ENCODE measurements at places on chromosomes 3 and 15.
A peak's percentile ranks its signal among the peaks of the same experiment; 100 is the strongest.

- no peak for DNase-seq
Measured at GRCh38 chr3:142961539-142961938, 1.9 kb downstream of the PAQR9 start.

DNA sequence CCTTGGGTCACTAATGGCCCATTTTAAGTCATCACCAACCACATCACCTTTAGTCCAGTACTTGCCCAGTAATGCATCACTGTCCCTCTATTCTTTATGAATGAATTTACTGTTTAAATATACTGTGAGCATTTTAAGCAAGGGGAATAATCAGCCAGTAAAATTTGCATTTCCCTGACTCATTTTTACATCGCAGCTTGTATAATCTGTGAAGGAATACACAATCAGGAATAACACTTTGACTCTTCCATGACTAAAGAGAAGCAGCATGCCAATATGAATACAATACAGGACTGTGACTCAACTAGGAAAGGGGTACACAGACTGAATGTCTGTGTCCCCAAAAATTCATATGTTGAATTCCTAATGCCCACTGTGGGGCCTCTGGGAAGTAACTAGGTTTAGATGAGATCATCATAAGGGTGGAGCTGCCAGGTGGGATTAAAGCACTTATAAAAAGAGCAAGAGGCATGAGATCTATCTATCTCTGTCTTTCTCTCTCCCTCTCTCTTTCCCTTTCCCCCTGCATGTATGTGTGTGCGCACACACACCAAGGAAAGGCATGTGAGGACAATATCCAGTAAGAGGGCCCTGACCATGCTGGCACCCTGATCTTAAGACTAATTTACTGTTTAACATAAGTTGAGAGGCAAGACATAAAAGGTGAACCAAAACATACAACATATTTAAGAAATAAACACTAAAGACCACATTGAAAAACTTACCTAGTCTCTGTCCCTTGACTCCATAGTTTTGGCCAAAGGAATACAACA is 12.1 kb downstream of the B4GALT4 start:
- no peak for DNase-seq

GRCh38 chr3:14305324-14305723 is 97.1 kb upstream of the SLC6A6 start:
- no peak for DNase-seq

GRCh38 chr3:125212509-125213363 is at the start of gene SLC12A8:
TSS of gene SLC12A8 (minus strand) at chr3:125212748. CDS start at chr3:125211349, 1,399 bp downstream.
- no peak for DNase-seq

DNA sequence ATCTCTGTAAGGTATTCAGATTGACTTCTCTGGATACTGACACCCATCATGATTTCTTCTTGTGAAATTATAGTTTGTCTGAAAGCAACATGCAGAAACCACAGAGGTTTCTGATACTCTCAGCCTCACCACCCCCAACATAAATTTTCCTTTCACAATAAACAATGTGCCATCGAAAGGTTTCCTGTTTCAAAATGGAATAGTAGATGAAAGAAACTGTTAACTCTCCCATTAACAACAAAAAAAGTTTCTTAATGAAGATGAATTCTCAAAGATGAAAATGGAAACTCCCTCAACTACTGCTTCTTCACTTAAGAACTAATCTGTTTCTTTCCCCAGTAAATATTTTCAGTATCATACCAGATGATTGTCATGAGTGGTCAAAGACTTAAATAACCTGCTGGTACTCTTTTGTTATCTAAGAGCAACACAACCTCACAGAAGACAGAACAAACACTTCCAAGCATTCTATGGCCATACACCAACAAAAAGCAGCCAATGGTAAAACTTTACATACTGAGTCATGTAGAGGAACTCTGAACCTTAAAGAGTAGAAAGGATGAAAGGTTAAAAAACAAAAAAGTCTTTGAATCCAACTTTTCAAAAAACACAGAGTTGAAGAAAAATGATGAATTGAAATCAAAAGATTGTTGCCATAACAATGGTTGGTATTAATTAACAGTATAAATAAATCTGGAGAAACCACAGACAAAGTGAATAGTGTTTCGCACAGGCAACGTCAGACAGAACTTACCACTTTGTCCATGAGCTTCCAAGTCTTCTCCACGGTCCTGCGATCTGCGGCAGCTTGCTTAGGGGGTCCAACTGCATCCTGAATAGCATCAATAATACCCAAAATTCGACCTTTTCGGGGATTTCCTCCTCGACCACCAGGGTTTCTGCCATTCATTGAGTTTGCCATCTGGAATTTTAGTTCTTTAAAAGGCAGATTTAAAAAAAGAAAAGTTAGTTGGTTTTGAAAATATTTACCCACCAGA is 1.9 kb downstream of the CBLB start:
- DNase-seq, result peak; percentile 26

GRCh38 chr3:170089862-170090600 is 52.2 kb downstream of the GPR160 start:
- DNase-seq, result no peak

DNA sequence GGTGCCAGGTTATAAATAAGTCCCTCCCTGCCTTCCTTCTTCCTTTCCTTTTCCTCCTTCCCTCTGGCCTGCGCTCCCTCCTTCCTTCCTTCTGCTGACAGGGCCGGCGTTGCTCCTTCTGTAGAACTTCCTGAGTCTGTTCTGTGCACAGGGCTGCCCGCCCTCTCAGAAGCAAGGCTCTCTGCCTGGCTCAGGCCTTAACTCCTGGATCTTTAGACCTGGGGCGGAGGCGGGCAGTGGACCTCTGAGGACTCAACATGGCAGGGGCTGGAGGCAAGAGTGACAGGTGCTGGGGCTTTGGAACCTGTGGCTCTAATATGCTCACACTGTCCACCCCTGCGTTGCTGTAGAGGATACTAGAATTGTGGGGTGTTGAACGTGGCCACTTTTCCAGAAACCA is 86.4 kb upstream of the SEC13 start:
- DNase-seq, result no peak

DNA sequence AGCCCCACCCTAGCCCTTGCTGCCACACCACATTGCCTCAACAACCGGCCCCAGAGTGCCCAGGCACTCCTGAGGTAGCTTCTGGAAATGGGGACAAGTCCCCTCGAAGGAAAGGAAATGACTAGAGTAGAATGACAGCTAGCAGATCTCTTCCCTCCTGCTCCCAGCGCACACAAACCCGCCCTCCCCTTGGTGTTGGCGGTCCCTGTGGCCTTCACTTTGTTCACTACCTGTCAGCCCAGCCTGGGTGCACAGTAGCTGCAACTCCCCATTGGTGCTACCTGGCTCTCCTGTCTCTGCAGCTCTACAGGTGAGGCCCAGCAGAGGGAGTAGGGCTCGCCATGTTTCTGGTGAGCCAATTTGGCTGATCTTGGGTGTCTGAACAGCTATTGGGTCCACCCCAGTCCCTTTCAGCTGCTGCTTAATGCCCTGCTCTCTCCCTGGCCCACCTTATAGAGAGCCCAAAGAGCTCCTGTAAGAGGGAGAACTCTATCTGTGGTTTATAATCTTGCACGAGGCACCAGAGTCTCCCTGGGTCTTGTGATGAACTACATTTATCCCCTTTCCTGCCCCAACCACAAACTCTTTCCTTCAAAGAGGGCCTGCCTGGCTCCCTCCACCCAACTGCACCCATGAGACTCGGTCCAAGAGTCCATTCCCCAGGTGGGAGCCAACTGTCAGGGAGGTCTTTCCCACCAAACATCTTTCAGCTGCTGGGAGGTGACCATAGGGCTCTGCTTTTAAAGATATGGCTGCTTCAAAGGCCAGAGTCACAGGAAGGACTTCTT is 39.1 kb downstream of the MESD start:
- DNase-seq, result no peak

- DNase-seq, result no peak
Measured at GRCh38 chr3:27454914-27455313, 29.3 kb downstream of the SLC4A7 start.

DNA sequence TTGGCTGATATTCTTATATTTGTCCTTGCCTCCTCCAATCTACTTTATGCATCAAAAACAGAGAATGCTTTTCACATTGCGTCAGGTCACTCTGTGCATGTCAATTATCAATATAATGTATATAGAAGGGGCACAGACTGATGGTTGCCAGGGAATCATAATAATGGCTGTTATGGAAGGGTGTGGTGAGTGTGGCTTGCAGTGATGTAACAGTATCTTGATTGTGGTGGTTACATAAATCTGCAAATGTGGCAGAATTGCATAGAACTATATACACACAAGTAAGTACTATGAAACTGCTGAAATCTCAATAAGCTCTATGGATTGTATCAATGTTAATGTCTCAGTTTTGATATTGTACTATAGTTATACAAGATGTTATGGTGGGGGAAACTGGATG is 228.6 kb downstream of the TJP1 start:
- no peak for DNase-seq

DNA sequence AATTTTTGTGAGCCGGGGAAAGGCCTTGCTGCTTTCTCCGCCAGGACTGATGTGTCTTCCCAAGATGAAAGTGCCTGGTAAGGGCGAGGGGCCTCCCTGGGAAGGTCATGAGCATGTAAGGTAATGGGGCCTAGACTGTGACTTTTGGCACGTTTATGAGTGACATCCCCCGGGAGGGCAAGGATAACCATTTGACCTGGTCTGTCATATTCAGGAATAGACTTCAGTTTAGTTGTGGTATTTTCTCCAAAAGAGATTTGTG is 631 bp upstream of the CNBP start:
- no peak for DNase-seq

DNA sequence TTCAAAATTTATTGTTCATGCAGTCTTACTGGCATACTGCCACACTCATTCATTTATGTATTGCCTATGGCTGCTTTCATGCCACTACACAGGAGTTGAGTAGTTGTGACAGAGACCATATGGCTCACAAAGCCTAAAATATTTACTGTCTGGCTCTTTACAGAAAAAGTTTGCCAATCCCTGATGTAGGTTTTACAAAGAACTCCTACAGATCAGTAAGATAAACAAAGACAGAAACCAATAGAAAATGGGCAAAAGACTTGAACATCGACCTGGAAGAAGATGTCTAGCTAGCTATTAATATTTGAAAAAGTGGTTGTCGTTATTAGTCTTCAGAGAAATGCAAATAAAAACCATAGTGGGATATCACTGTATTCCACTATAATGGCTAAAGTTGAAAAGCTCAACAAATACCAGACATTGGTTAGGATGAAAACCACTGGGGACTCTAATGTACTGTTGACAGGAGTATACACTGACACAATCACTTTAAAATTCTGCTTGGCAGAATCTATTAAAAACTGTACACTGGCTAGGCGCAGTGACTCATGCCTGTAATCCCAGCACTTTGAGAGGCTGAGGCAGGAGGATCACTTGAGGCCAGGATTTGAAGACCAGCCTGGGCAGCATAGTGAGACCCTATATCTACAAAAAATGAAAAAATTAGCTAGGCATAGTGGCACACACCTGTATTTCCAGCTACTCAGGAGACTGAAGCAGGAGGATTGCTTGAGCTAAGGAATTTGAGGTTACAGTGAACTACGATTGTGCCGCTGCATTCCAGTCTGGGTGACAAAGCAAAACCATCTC is 87.7 kb downstream of the NEO1 start:
- no peak for DNase-seq

- DNase-seq, result no peak
Measured at GRCh38 chr3:126537116-126537729, 13.3 kb downstream of the CHST13 start.

DNA sequence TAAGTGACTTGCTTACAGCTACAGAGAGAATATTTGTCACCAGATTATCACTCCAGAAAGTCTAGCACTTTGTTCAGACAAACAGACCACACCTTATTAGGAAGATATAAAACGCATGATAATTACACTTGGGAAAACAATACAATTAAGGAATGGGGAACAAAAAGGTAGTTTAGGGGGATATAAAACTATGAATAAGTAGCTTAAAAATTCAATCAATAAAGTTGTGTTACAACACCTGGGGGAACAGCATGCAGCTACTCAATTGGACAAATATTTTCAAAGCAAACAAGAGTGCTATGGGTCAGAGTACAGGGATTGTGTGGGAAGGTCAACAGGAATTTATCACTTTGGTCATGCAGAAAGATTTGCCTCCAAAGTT is 15.1 kb downstream of the CLDN1 start:
- DNase-seq, result no peak

GRCh38 chr15:78454992-78455391 is 17.0 kb downstream of the IREB2 start:
- no peak for DNase-seq

- peak; percentile 5 for DNase-seq
Measured at GRCh38 chr3:192861972-192862371, 55.7 kb downstream of the MB21D2 start.

DNA sequence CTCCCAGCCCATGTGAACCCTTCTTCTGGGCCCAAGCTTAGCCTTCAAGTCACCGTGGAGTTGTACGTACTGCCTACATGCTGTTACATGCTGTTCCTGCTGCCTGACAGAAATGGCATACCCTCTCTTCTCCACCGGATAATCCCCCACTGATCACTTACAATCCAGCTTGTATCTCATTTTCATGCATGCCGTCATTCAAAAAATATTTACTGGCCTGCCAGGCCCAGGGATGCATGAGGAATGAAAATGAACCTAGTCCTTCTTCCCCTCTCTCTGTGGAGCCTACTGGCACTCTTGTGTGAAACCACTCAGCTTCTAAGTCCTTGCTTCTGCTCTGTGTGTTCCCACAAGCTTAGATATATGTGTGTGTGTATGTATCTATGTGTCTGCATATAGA is 60.6 kb downstream of the WNT5A start:
- DNase-seq, result no peak

DNA sequence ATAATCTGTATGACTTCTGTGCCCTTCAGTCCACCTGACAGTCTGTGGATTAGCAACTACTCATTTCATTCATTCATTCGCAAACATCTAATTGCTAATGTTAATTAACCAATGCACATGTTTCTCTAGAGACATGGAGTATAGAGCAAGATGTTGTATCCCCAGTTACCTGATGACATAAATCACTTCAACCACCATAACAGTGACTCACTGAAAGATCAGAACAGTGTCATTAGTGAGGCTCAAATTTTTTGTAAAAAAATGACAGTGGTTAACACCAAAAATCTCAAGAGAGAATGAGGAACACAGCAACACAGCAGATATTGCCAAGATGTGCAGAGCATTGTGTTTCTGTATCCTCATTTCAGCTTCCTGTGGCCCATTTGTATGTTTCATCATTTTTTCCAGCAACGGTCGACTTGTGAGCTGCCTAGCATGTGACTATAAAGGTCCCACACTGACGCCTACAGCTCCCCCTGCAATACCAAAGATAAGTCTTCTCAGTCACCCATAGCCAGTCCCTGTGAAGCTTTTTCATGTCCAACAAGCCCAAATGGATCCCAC is 3.7 kb upstream of the PLD1 start:
- DNase-seq, result no peak

GRCh38 chr3:29486917-29487316 is 206.0 kb downstream of the RBMS3 start:
- no peak for DNase-seq

GRCh38 chr3:151387432-151387831 is 2.9 kb upstream of the P2RY12 start:
- no peak for DNase-seq

DNA sequence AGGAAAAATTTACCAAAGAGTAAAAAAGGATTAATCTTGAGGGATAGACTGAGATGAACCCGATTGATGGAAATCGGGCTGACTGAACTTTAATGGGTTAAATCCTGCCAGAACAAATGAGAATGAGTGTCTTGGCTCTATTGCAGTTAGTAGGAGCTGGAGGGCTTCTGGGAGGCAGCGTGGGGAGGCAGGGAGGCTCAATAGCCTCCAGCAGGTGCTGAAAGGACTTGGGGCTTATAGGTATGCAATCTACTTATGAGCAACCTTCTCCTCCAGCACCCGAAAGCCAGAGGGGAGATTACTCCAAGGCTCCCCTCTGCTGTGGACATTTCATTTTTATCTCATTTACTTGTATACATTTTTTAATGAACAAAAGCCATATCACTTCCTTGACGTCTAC is 1.0 kb upstream of the CRYBG3 start:
- DNase-seq, result no peak

- DNase-seq, result no peak
Measured at GRCh38 chr3:4359805-4360502, 56.8 kb downstream of the SETMAR start.

All from naive thymus-derived CD8-positive, alpha-beta T cell (primary cell).